Urothelium cell line (cell line): ENCODE measurements at places on chromosomes 3 and 15.

DNA sequence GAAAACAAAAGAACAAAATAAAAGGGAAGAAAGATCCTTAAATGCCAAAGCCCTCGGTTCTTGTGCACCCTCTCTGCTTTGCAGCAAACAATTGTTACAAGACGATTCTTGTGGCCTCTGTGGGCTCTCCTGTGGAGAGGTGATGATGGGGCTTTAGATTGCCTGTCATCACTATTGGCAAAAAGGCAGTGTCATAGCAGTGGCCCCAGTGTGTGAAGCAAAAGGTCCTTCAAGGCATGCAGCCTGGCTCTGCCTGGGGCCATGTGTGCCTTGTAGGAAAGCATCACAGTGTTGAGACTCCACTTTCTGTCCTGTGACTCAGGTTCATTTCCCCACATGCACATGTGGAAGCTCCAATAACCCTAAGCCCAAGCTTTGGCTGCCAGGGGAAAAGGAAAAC is 43.7 kb downstream of the POC1A start:
- DNase-seq = no peak

GRCh38 chr3:5618170-5618569 is 430.7 kb downstream of the EDEM1 start:
- no peak for DNase-seq

GRCh38 chr15:76978522-76979330 is 16.2 kb upstream of the PSTPIP1 start:
- DNase-seq = no peak

DNA sequence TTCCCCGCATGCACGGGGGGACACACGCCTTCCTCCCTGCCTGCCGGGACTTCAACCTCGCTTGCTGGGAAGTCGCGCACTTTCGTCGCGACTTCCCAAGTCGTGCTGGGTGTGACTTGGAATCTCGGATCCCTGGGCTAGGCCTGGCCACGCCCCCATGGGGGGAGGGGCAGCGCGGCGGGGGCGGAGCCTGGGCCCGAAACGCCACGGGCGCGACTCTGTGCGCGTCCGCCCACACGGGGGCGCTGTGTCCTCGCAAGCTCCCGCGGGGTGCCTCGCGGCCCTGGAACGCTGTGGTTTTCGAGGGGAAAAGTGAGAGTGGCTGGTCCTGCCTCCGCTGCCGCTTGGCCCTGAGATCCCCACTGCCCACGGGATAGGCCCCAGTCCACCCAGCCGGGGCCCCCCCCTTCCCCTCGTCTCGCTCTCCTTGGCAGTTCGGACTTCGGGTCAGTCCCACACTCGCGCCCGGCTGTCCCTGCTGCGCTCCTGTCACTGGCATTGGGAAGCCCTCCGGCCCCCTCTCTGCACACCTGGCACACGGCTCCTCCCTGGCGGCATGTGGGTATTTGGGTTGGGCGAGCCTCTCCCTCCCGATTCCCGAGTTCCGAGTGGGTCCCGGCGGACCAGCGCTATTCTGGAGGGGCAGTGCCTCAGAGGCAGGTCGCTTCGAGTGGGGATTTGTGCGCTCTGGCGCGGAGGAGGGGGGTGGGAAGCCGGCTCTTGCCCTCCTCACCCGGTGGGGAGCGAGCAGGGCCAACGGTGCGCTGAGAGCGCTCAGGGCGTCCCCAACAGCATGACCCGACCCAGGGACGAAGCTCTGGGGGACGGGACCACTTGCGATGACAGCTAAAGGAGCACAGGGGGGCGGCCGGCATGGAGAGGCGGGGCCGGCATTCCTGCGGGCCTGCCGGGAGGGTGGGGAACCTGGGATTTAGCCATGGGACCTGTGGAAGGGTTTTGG is 23.6 kb downstream of the SEC61A1 start:
- DNase-seq = peak; percentile 72

- no peak for DNase-seq
Observed at GRCh38 chr3:106068381-106068780, 199.6 kb upstream of the CBLB start.

DNA sequence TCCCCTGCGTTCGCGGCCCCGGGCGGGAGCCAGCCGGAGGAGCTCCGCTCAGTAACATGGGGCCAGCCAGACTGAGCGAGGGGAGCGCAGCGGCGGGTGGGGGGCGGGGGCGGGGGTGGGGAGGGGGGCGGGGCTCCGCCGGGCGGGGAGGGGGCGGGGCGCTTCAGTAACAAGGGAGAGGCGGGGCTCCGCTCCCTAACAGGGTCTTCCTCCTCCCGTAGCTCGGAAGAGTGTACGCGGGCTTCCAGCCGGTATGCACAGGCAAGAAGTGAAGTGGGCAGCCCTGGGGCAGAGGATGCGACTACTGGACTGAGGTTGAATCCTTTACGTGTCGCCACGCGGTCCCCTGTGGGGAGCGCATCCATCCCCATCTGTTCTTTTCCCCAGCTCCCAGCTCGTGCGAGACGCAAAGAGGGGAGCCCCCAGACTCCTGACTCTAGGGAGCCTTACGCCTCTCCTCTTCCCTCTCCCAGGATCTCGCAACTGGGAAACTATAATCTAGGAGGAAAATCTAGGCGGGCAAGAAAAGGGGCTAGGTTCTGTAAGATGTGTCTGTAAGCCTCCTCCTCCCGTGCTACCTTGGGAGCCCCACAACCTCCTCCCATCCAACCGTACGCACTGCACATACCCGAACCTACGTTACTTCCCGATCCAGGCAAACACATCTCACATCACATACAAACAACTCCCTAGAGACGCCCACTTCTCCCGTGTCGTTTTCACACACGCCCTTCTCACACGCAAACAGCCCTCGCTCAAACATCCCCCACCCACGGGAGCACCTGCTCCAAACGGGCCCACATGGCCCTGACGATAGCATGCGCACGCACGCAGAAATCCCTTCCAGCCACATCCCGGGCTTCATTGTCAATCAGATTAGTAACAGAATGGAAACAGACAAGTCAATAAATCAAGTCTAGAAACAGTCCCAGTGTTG is at the start of gene SHF:
TSS of gene SHF (minus strand) at position 73 of the 937 bp plus-strand sequence. CDS start at position 58, 15 bp downstream.
- DNase-seq = peak; percentile 76

- peak; percentile 37 for DNase-seq
Observed at GRCh38 chr3:4712109-4712508, 219.0 kb downstream of the ITPR1 start.

DNA sequence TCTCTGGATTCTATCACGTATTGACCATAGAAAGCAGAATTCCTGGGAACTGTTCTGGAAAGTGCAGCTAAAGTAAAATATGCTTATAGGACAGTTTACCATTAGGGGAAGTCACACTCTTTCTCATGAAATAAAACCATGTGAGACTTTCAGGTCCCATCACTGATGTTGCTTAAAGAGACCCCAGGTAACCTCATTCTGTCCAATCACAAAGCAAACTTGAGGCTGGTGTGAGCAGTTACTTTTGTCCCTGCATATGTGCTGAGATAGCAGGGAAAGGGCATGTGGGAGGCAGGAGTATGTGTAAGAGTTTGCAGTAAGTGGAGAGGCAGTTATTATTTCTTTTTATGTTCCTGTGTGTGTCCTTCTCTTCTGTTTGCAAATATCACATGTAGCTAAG is 16.1 kb downstream of the GPR87 start:
- DNase-seq = no peak
